ENCODE measurements at places on chromosomes 16 and 17.

DNA sequence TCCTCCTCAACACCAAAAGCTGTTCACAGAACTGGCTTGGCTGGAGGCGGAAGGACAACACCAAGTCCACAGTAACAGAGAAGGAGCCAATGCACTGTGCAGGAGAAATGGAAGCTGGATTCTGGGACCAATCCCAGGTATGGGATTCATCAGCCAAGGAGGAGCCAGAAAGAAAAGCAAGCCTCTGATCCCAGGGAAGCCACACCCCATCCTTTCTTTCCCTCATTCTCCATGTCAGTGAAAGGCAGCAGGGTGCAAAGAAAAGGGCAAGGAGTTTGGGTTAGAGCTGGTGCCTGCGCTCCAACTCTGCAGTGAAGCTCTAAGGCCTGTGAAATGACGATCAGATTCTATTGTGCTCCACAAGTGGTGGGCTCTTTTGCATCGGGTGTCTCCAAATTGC, 11.0 kb downstream of the DCAKD start:
- no peaks in the 10 kb centered on the region for H3K4me1 ChIP-seq
- H3K27ac ChIP-seq, result no peak overlapping the region
- DNase-seq, result no peak
- H3K27me3 ChIP-seq, result no peaks in the 10 kb centered on the region
- H3K4me3 ChIP-seq, result no peak overlapping the region

DNA sequence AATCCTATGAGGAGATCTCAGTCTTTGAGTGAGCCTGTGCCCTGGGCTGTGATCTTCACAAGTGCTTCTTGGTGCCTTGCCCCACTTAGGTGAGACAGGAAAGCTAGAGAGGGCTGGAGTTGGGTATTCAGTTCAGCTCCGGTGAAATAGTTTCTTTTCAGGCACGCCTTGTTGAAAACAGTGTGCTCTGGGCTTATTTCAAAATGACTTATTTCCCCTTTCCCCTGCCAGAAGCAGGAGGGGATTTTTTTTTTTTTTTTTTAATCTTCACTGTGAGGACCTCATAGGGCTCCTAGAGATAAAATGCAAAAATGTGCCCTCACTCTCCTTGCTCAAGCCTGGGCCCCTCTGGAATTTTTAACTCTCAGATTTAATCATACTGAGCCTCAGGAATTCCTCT, 27.2 kb downstream of the MOSMO start:
- peaks cover 12% of the 10 kb centered on the region for H3K4me1 ChIP-seq
- H3K27me3 ChIP-seq, result no peaks in the 10 kb centered on the region
- no peak overlapping the region for H3K27ac ChIP-seq

DNA sequence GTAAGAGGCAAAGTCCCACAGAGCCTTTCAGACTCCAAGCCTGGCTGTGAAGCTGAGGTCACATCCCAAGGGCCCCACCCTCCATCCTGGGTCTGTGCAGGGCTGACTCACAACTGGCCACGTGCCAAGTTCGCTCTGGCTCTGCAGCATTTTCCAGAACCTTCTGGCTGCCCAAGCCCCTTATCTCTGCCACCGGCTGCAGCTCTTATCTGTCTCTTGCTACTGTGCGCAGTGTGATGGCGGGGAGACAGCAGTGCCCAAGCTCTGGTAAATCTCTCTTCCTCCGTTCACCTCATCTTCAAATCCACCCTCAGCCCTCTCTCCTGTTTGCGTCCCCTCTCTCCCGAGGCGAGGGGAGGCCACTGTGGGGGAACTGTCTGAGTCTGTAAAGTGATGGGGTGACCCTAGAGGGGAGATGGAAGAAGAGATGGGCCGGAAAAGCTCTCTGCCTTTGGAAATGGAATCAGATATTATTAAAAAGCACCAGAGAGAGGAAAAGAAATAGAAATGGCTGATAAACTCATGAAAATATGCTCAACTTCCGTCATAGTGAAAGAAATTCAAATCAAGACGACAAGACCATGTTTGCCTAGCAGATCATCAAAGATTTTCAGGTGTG, 162.7 kb upstream of the CDC42EP4 start:
- H3K27ac ChIP-seq, result no peak overlapping the region
- no peaks in the 10 kb centered on the region for H3K36me3 ChIP-seq
- no peak overlapping the region for H3K4me3 ChIP-seq
- H3K27me3 ChIP-seq, result peaks cover 78% of the 10 kb centered on the region

- H3K4me3 ChIP-seq, result no peak overlapping the region
- H3K27me3 ChIP-seq, result peaks cover 76% of the 10 kb centered on the region
- H3K4me1 ChIP-seq, result no peaks in the 10 kb centered on the region
- DNase-seq, result no peak
- no peaks in the 10 kb centered on the region for H3K36me3 ChIP-seq
Measured at GRCh38 chr17:74369221-74369620, 1.9 kb downstream of the GPR142 start.

GRCh38 chr17:16887523-16888095, 84.3 kb downstream of the TNFRSF13B start:
- H3K4me3 ChIP-seq, result no peak overlapping the region
- no peak overlapping the region for H3K27ac ChIP-seq

DNA sequence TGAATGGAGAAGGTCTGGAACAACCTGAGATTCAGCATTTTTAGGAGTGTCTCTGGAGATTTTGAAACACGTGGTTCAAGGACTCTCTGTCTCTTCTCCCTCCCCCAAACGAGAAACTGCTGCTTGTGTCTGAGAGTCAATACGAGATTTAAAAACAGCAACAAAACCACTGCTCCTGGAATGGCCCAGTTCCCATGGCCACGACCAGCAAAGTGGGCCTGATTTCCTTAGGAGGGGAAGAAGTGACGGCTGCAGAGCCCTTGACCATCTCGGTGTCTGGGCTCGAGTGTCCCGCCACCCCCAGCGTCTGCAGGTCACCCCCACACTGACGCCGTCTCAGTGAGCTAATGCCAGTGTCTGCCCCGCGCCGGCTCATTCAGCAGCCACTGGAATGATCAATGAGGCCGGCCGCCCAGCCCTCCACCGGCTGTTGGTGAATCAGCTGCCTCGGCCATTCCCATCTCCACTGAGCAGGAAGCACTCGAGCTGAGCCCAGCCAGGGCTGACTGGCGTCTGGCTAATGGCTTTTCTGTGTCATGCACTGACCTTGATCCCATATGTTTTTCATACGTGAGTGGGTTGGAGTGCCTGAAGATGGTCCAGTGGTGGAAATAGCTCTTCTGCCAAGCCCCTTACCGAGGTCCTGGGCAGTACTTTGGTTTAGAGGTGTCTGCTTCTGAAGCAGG, 151.8 kb downstream of the PITPNC1 start:
- H3K4me1 ChIP-seq, result 0 out of 2 replicates have a peak, but pooled peaks cover 6% of the 10 kb centered on the region
- no peaks in the 10 kb centered on the region for H3K27me3 ChIP-seq
- H3K36me3 ChIP-seq, result no peaks in the 10 kb centered on the region
- H3K27ac ChIP-seq, result no peak overlapping the region

GRCh38 chr16:50002190-50002589, 22.8 kb upstream of the CNEP1R1 start:
- no peaks in the 10 kb centered on the region for H3K4me1 ChIP-seq
- DNase-seq, result no peak
- no peak overlapping the region for H3K27ac ChIP-seq
- no peak overlapping the region for H3K4me3 ChIP-seq
- no peaks in the 10 kb centered on the region for H3K36me3 ChIP-seq

GRCh38 chr17:31693433-31694220, 165.4 kb downstream of the COPRS start:
- H3K27me3 ChIP-seq, result no peaks in the 10 kb centered on the region
- DNase-seq, result no peak
- H3K36me3 ChIP-seq, result no peaks in the 10 kb centered on the region
- H3K4me1 ChIP-seq, result no peaks in the 10 kb centered on the region

GRCh38 chr17:81890447-81891302, 711 bp downstream of the ALYREF start:
- peak; percentile 46 for DNase-seq
- peak overlapping the region; percentile 51 for H3K27ac ChIP-seq
- H3K4me3 ChIP-seq, result peak overlapping the region; percentile 71

GRCh38 chr16:17302214-17302613, 168.5 kb downstream of the XYLT1 start:
- no peak overlapping the region for H3K27ac ChIP-seq
- H3K4me1 ChIP-seq, result no peaks in the 10 kb centered on the region
- no peak overlapping the region for H3K4me3 ChIP-seq
- no peaks in the 10 kb centered on the region for H3K27me3 ChIP-seq

DNA sequence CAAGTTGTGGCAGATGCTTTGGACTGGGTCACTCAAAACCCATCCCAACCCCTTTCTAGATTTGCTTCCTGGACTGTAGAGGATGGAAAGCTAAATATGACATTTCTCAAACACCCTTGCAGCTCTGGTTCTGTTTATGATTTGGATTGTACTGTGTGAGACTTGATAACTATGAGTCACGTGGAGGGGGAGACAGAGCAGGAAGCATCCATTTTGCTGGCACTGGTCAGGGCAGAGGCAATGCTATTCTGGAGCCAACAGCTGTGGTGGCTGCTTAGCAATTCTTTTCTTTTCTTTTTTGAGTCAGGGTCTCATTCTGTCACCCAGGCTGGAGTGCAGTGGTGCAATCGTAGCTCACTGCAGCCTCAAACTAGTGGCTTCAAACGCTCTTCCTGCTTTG, 13.6 kb upstream of the TERF2 start:
- no peak overlapping the region for H3K4me3 ChIP-seq
- no peaks in the 10 kb centered on the region for H3K36me3 ChIP-seq
- H3K27ac ChIP-seq, result no peak overlapping the region
- DNase-seq, result no peak

GRCh38 chr17:61508912-61509311, 56.7 kb downstream of the TBX4 start:
- DNase-seq, result no peak
- no peaks in the 10 kb centered on the region for H3K27me3 ChIP-seq
- H3K27ac ChIP-seq, result no peak overlapping the region
- H3K36me3 ChIP-seq, result no peaks in the 10 kb centered on the region
- no peaks in the 10 kb centered on the region for H3K4me1 ChIP-seq

DNA sequence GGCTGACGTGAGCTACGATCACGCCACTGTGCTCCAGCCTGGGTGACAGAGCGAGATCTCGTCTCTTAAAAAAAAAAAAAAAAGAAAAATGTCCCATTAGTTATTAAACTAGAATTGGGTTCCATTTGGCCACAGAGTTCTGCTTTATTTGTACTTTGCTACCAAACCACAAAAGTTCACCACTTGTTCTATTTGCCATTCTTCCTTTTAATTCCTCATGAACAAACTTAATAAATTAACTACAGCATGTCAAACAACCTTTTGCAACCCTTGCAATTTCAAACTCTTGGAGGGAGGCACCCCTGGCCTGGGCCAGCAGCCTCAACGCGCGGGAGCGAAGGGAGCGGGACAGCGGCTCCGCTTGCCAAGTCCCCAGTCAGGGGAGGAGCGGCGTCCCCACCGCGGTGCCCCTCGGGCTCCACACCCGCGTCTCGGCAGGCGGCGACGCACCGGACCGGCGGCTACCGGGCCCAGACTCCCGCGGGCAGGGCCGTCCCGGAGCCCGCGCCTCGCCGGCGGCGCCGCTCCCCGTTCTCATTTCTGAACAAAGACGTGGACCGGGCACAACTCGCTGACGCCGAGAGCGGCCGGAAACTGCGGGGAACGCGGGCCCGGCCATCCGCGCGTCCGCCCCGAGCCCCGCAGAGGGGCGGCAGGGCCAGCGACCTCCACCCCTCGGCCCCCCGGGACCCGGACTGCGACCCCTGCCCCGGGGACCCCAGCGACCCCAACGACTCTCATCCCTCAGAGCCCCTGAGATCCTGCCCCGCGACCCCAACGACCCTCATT, 775 bp downstream of the CYTH1 start:
- no peaks in the 10 kb centered on the region for H3K36me3 ChIP-seq

DNA sequence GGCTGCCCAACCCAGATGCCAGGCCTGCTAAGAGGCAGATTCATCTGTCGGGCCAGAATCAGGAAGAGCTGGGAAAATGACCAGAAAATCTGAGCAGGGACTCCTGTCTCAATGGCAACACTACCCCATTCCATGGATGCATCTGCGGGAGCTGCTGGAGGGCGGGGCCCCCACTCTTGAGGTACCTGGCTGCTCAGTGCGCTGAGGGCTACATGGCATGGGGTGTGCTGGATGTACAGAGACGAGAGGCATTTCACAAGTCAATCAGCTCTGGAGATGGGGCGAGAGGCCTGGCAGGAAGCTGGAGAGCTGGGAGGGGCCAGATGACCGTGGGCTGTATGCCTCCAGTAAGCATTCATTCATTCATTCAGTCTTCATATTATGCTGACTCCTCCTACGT, 6.4 kb downstream of the SDK2 start:
- DNase-seq, result no peak
- peaks cover 78% of the 10 kb centered on the region for H3K27me3 ChIP-seq
- H3K27ac ChIP-seq, result no peak overlapping the region

DNA sequence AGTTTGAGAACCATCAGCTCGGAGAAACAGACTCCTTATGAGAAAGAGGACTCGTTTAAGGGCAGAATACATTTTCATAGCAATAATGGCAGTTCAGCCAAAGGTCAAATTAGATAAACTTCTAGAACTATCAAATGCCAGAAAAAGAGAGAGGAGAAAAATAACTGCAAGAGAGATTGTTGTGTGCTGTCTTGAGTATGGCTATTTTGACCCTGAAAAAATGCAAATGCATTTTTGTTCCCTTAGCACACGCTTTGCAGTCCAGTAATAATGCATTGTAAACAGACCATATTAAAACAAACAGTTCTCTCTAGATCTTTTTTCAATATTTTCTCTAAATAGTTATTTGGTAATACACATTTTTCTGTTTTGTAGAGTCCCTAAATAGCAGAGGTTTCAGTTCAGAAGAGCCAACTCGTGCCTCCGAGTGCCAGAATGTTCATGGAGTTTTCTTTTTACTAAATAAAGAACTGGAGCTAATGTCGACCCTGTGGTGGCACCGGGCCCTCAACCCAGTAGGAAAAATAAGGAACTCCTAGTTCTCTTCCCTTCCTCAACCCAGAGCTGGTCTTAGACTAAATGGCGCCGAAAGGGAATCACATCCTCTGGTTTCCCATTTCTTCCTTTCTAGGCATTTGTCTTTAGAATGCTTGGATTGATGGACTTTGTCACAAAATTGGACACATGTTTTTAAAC, 298.0 kb downstream of the MAP2K4 start:
- no peaks in the 10 kb centered on the region for H3K4me1 ChIP-seq
- no peak for DNase-seq
- no peaks in the 10 kb centered on the region for H3K36me3 ChIP-seq

DNA sequence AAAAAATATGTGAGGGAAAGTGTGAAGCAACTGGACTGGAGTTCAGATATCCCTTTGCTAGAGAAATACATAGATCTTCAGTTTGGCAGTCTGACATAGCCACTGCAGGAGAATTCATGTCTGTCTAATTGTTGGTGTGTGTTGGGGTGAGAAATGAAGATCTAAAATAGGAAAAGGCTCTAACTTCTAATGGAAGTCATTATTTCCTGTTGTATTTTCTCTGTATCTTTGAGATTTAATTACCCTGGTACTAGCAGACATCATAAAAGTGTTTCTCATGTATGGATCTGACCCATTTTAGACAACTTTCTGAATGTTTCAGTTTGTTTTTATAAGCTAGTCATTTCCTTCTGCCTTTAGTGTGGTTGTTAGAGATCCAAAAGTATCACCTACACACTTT, 128.3 kb downstream of the NLK start:
- no peaks in the 10 kb centered on the region for H3K27me3 ChIP-seq
- H3K27ac ChIP-seq, result no peak overlapping the region
- no peak for DNase-seq
- no peaks in the 10 kb centered on the region for H3K36me3 ChIP-seq

GRCh38 chr17:31820691-31821435, 38.2 kb downstream of the COPRS start:
- H3K27me3 ChIP-seq, result no peaks in the 10 kb centered on the region
- no peak overlapping the region for H3K27ac ChIP-seq

GRCh38 chr17:4175921-4176807, 33.2 kb downstream of the CYB5D2 start:
- H3K36me3 ChIP-seq, result peaks cover 32% of the 10 kb centered on the region
- no peaks in the 10 kb centered on the region for H3K4me1 ChIP-seq
- H3K27me3 ChIP-seq, result no peaks in the 10 kb centered on the region

- H3K27ac ChIP-seq, result no peak overlapping the region
- DNase-seq, result peak; percentile 76
- H3K27me3 ChIP-seq, result no peaks in the 10 kb centered on the region
- H3K4me3 ChIP-seq, result no peak overlapping the region
- H3K36me3 ChIP-seq, result no peaks in the 10 kb centered on the region
- no peaks in the 10 kb centered on the region for H3K4me1 ChIP-seq
Measured at GRCh38 chr16:63461248-63461841, 1425.1 kb upstream of the CDH8 start.
